ENCODE measurements at places on chromosomes 5 and 9. TPM values are rescaled to one million over a fixed set of nuclear protein-coding genes. Genes with fewer than 3 reads are reported as not detected.

Gene C9orf152
- not detected for total RNA-seq

Gene SLC22A5
- 6.1 TPM for total RNA-seq

Gene C9
- total RNA-seq, result not detected

Gene NR5A1
- not detected for total RNA-seq

Gene FGF18
- total RNA-seq, result under 0.01 TPM

Gene GPRIN1
- 104 TPM for total RNA-seq

Gene MEIKIN
- total RNA-seq, result not detected

Gene SPINK4
- total RNA-seq, result not detected

Gene GPX8
- 2.7 TPM for total RNA-seq

Gene CDC25C
- 0.98 TPM for total RNA-seq

Gene LHX6
- 20.4 TPM for total RNA-seq

Gene PCDHA9
- 12.3 TPM for total RNA-seq

Gene PROB1
- 0.49 TPM for total RNA-seq

Gene ADAMTSL2
- 2.7 TPM for total RNA-seq

Gene ENTPD8
- not detected for total RNA-seq

Gene DMRT2
- total RNA-seq, result not detected

Gene IL31RA
- total RNA-seq, result not detected

Gene BTNL3
- not detected for total RNA-seq

Gene SLC34A1
- not detected for total RNA-seq

Gene PCDHGA10
- 14.5 TPM for total RNA-seq

Gene CANX
- 289 TPM for total RNA-seq

Gene PRSS3
- total RNA-seq, result 0.25 TPM

Gene CATSPER3
- total RNA-seq, result not detected

Gene CCL21
- not detected for total RNA-seq

Gene EXD3
- total RNA-seq, result 14.0 TPM

Gene CACNA1B
- 30.2 TPM for total RNA-seq

Gene CNTFR
- 15.0 TPM for total RNA-seq

Gene ANKRD18A
- 1.2 TPM for total RNA-seq
